Thoracic aorta (tissue), 2 donors: ENCODE measurements at places on chromosomes 4 and X. TPM values are rescaled to one million over a fixed set of nuclear protein-coding genes. Genes with fewer than 3 reads are reported as not detected.

USP51 gene
- total RNA-seq, result 2.6 TPM

ATP1B4 gene
- total RNA-seq, result not detected

PRR27 gene
- total RNA-seq, result not detected

F8A1 gene
- total RNA-seq, result 2.2 TPM

GC gene
- not detected for total RNA-seq

PNMA6A gene
- 8.7 TPM for total RNA-seq

MAGED4B gene
- total RNA-seq, result 2.7 TPM

HHIP gene
- total RNA-seq, result 0.54 TPM

MGAT4D gene
- total RNA-seq, result not detected

- DNase-seq, result no peak
Measured at GRCh38 chr4:85149676-85150075, 183.2 kb upstream of the WDFY3 start.

DNA sequence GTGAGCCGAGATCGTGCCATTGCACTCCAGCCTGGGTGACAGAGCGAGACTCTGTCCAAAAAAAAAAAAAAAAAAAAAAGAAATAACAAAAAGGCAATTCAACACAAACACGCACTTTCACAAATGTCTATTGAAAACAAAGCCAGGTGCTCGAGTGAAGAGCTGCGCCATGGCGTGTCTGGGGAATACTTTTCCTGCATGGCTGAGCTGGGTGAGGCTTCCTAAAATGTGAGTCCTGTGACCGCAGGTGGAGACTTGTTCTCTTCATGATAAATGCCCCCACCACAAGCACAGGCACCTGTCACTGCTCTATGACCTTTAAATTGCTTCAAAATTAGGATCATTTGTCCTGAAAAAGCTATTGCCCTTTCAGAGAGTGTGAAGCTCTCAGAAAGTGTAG is 4.0 kb upstream of the ABLIM2 start:
- no peak for DNase-seq

DNA sequence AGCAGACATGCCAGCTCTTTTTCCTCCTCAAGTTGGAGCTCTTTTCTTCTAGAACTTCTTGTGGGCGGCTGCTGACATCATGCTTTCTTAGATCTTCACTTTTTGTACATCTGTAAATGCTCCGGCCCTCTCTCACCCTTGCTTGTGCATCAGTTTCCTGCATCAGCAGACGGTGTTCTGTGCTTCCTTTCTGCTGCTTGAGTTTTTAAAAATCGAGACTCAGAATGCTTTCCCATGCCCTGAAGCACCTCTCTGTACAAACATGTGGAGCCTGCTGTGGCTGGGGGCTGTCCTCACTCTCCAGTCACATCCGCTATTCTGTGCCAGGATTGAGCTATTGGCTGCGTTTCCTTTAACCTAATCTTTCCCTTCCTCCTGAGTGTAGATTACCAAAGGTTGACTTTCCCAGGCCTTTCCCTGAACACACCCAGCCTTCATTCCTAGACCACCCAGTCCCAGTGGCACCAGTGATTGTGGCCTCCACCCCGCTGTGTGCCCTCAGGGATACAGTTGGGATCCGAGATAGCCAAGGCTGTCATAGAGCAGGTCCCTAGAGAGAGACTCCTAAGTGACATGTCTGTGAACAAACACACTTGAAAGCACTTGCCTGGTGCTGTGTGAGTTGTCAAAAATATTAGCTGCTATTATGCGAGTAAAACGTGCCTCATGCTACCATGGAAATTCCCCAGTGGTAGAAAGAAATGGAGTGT is 41.9 kb downstream of the TNIP2 start:
- DNase-seq, result no peak

DNA sequence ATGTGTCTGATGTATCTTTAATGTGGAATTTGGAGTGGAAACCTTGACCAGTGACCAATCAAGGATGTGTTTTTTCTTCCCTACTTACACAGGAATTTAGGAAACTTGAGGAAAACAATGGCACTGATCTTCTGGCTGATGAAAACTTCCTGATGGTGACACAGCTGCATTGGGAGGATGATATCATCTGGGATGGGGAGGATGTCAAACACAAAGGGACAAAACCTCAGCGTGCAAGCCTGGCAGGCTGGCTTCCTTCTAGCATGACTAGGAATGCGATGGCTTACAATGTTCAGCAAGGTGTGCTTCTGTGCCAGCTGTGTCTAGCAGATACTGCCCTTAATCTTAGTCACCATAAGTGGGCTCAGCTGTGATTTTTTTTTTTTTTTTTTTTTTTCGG is 12.6 kb downstream of the TAF1 start:
- no peak for DNase-seq

- DNase-seq, result no peak
Measured at GRCh38 chr4:142467088-142467487, 379.0 kb downstream of the INPP4B start.

GRCh38 chrX:110012818-110013485 is 10.0 kb downstream of the TMEM164 start:
- DNase-seq, result no peak

DNA sequence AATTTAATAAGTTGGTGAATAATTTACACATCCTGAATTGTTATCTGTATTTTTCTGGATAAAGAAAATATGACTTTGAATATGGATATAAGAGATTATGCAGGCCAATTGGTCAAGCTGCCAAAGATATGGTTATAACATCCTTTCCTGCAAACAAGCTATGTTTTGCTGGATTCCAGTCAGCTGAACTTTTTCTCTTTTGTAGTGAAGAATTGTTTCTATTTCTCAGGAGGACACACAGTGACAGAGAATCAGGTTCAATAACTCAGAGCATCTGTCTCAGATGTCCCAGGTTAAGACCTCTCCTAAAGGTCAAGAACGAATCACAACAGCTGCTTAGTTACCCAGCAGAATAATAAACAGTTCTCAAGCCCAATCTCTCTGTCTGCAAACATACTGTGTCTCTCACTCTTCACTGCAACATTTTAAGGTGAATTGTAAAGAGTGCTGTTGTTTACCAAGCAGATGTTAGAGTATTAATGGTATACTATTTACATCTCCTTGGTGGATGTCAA is 189.5 kb upstream of the ANKRD50 start:
- DNase-seq, result no peak

- no peak for DNase-seq
Measured at GRCh38 chrX:143669395-143669794, 33.5 kb upstream of the SLITRK4 start.

GRCh38 chr4:152052451-152053057 is 291.7 kb upstream of the GATB start:
- DNase-seq, result no peak

DNA sequence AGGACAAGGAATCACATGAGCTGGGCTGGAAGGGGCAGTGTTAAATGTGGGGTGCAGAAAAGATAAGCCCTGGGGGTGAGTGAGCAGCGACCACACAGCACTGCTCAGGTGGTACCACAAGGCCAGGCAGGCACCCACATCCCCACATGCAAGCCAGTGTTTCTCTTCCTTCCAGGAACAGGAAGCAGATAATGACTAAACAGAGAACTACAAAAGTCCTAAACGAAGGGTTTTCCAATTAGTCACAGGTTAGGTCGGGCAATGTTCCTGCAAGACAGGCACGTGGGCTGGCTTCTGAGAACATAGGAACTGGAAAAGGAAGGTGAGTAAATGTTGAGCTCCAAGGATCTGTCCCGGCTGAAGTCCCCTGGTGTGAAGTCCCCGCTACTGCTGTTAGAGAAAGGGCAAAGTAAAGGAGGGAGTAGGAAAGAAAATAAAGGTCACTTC is 19.5 kb downstream of the RELL1 start:
- peak; percentile 15 for DNase-seq

GRCh38 chr4:89784686-89785231 is 52.2 kb downstream of the SNCA start:
- DNase-seq, result no peak

GRCh38 chr4:71694961-71695360 is 88.9 kb downstream of the GC start:
- DNase-seq, result no peak

DNA sequence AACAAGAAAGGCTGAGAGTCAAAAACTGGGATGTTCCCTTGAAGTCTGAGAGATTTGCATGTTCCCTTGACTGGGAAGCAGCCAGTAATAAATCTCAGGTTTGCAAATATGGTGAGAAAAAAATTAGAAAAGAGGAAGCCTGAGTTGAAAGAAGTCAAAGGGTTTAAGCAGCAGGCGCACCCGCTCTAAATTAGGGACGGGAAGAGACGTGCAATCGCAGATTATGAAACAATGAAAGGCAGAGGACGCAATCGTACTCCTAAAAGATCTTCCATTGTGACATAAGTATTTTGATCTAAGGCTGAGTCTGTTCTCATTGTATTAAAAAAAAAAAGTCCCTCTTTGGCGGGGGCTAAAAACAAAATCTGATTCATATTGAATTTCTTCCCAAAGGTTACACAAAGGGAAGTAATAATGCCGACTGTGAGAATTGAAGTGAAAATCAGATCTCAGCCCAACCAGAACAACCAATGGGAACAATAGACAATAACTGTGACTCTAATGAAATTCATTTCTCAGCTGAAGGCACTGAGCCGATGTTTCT is 28.2 kb downstream of the SAT1 start:
- no peak for DNase-seq

DNA sequence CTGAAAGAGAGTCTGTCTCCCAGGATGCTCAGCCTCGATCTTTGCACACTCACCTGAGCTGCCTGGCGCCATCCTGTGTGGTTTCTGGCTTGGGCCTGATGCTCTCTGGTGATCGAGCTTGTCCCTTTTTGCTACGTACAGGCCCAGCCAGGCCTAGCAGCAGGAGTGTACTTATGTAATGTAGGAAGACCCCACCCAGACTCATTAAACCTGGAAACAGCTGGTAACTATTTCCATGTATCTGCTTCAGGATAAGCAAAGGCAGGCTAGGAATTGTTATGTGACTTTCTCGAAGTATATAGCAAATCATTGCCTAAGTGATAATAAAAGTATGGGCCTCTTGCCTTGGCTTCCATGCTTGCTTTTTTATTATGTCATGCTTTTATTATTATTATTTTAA is 18.6 kb upstream of the ARSJ start:
- no peak for DNase-seq

DNA sequence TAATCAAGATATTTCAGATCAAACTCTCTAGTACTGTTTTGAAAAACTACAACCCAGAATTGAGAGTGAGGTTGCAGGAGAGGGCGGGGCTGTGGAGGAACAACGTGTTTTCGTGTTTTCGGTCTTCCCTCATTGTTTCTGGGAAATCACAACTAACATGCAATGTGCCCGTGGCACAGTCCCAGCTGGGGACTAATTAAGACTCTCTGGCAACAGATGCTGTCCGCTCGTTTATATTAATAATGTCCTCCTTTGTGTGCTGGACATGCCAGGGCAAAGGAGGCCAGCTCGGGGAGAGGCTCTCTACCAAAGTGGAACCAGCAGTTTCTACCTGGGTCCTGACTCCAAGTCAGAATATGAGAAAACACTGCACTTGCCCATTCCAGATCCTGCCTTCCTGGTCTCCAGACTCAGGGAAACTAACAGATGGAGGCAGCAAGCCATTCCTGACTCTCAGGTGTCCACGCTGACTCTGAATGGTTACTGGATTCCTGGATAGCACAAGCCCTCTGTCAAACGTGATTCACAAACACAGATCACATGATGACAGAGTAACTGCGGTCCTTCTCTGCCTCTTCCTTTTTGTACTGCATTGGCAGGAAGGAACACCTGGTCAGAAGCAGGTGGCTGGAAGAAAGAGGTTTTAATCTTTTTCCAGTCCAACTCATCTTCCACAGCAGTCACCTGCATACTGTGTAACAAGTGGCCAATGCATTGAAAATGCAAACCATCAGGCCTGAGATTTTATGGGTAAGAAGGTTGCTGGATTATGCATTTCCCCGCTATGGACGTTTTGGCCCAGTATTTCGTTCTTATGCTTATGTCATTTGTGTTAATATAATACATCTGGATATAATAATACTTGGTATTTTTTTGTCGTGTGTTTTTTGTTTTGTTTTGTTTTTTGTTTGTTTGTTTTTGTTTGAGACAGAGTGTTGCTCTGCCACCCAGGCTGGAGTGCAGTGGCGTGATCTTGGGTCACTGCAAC is 65.0 kb downstream of the COQ2 start:
- no peak for DNase-seq

DNA sequence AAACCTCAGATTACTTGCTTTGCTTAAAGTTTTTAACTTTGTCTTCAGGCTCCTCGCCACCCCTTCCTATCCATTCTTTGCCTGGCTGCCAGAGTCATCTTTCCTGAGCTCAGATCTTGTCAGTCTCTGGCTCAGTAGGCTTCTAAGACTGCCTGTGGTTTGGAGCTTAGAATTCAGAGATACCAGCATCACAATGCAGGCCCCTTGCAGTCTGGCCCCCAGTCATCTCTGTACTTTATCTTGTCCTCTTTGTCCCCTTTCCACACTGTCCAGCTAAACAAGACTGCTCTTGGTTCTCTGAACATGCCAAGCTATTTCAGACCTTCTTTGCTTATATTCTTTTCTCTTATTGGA is 3.0 kb downstream of the KIAA0232 start:
- DNase-seq, result no peak

GRCh38 chrX:32987142-32987541 is 224.2 kb downstream of the DMD start:
- no peak for DNase-seq

GRCh38 chrX:46251755-46252154 is 293.5 kb downstream of the ZNF674 start:
- DNase-seq, result no peak

DNA sequence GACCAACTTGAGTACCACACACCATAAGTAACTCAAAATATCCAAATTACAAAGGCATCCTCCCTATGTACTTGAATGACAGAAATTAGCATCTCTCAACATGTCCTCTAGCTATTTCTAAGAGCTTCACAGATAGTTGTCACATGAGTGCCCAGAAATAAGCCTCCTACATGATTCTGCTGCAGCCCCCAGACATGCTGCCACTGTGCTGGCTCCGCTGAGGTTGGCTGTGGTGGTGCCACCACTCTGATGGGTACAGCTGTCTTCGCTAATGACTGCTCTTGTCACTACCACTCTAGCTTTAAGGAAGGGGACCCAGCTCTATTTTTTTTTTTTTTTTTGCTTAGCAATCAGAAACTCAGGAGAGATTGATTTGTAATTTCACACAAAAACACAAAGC is 256.0 kb downstream of the GRXCR1 start:
- DNase-seq, result no peak

- DNase-seq, result no peak
Measured at GRCh38 chr4:110737931-110738330, 115.1 kb upstream of the PITX2 start.

- DNase-seq, result no peak
Measured at GRCh38 chr4:29619168-29619567, 1101.0 kb upstream of the PCDH7 start.

- DNase-seq, result no peak
Measured at GRCh38 chr4:161856711-161857326, 307.0 kb downstream of the FSTL5 start.

GRCh38 chr4:184769141-184769765 is 35.4 kb upstream of the CENPU start:
- DNase-seq, result no peak

DNA sequence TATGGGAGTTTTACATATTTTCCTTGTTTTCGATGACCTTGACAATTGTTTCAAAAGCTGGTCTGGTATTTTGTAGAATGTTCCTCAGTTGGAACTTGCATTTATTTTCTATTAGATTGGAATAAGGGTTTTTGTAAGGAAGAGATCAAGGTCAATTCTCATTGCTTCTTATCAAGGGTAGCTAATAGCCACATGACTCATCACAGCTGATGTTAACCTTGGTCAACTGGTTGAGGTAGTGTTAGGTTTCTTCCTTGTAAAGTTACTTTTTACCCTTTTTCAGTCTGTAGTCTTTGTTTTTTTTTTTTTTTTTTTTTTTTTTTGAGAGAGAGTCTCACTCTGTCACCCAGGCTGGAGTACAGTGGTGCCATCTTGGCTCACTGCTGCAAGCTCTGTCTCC is 257.2 kb downstream of the SNCA start:
- DNase-seq, result no peak
